ENCODE measurements at places on chromosomes 12 and 14.
A peak's percentile ranks its signal among the peaks of the same experiment; 100 is the strongest.

GRCh38 chr12:22130671-22131070 is 84.7 kb downstream of the CMAS start:
- DNase-seq = no peak

DNA sequence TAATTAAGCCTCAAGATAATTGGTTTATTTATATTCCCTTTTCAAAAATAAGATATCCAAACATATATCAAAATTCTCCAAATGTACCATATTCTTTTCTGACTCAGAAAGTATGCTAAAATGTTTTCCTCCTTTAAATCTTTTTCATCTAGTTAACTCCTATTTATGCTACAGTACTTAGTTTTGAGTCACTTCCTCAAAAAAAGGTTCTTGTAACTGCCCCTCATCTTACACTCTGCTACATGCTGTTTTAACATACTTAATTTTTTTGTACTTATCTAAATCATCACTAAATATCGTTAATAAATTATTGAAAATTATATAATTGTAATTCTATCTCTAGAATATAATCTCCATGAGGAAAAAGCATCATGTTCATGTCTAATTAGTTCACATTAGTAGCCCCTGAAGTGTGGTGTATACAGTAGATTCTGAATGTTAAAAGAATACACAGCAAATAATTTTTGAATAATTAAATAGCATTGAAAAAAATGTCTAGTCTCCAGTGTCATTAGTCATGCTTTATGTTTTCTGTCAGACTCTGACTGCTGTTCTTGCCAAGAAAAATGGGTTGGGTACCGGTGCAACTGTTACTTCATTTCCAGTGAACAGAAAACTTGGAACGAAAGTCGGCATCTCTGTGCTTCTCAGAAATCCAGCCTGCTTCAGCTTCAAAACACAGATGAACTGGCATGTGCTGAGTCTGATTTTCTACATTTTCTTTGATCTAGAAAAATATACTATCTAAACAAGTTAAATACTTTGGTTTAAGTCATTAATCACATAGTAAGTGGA is 3.5 kb downstream of the KLRD1 start:
- DNase-seq = no peak

DNA sequence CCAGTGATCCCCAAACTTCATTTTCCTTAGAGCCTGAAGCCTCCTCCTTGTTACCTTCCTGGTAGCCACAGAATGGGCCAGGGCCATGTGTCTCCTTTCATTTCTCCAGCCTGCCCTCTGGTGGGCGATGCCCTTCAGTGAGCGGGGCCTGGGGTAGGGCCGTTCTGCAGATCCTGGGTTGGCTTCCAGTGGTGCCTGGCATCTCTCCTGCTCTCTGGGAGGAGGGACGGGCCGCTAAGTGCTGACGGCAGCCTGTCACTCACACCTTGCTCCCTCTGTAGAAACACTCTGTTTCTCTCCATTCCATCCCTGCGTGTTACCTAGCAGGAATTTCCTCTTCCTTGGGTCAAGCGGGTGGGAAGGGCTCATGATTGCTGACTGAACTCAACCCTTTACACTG is 232.1 kb downstream of the CACNA1C start:
- DNase-seq = peak; percentile 55

GRCh38 chr14:101320396-101320795 is 240.9 kb upstream of the DIO3 start:
- no peak for DNase-seq

DNA sequence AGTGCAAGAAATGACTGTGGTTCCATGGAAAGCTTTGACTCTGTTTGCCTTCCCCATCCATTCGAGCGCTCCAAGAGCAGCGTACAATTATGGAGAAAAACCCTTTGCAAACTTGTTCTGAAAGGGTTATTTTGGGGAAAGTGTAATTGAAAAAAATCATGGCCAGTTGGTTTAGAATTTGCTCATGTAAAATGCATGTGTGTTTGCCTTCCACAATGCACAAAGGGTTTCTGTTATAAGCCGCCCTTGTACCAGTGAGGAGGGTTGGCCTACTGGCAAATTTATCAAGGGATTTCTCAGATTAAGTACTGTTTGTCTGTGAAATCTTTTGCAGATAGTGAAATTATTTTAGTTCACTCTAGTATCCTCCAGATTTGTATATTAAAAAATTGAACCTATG is 62.7 kb upstream of the PELI2 start:
- no peak for DNase-seq

GRCh38 chr14:58898655-58899316 is 261.0 kb downstream of the DACT1 start:
- no peak for DNase-seq

DNA sequence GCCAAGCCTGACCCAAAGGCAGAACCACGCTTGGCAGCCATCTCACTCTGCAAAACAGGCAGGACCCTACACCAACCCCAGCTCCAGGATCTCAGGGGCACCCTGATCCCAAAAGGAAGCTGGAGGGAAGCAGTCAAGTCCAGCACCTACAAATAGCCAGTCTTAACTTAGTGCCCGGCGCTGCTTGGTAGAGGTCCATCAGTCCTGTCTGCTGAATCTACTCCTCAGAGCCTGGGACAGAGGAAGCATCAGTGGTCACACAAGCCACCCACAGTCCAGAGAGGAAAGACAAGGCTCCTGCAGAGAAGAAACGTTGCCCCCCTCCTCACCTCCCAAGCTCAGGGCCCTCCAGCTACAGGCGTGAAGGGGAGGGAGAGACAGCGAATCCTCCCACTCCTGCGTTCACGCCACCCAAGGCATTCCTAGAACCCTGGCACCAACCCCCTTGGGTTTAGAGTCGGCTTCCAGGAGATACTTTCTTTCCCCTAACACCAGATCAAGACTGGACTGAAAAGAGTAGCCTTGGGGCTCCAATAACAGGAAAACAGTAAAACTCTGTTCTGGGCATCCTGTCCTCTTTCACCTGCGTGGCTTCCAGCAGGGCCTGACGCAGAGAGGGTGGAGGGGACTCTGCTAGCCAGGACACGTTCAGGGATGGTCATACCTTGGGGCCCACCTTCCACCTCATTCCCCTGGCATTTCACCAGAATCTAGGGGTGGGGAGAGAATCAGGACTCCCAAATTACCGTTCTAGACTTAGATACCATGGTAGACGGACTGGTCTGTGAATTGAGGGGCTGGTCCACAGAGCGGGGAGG is 1.2 kb downstream of the PXN start:
- DNase-seq = no peak

GRCh38 chr14:63299351-63300110 is 19.2 kb downstream of the GPHB5 start:
- DNase-seq = no peak

GRCh38 chr12:91576432-91576831 is 393.8 kb upstream of the DCN start:
- no peak for DNase-seq

- no peak for DNase-seq
Observed at GRCh38 chr12:30067146-30067545, 283.4 kb upstream of the TMTC1 start.

- no peak for DNase-seq
Observed at GRCh38 chr14:103112400-103113243, 10.6 kb upstream of the TNFAIP2 start.

GRCh38 chr12:3134526-3135135 is 57.5 kb downstream of the TSPAN9 start:
- DNase-seq = no peak

DNA sequence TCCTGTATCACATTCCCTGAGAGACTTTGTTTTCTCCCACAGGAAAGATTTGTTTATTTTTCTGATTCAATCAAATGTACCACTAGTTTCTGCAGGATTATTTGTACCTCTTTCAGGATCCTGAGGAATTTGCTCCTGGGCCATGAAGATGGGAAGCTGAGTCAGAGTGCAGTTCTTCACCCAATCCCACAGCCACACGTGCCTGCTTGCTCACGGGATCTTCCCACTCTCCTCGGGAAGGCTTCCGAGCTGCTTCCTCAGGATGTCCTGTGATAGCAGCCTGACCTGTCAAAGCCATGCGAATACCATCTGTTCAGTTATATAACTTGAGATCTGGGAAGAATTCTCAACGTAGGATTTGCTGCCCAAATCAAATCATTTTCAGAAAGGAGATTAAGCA is 41.8 kb upstream of the HIF1A start:
- DNase-seq = no peak

DNA sequence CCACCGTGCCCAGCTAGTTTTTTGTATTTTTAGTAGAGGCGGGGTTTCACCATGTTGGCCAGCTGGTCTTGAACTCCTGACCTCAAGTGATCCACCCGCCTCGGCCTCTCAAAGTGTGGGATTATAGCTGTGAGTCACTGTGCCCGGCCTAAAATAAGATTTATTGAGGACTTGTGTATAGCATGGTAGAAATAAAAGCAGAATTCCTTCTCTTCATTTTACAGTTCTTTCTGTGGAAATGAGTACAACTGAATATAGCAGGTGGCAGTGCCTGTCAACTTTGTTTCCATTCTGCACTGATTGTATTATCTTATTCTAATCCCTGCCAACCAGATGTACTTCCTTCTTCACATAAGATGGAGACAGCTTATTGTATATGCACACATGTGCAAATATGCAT is 41.0 kb downstream of the DIP2B start:
- DNase-seq = no peak

GRCh38 chr12:58961906-58962305 is 41.6 kb upstream of the LRIG3 start:
- no peak for DNase-seq

DNA sequence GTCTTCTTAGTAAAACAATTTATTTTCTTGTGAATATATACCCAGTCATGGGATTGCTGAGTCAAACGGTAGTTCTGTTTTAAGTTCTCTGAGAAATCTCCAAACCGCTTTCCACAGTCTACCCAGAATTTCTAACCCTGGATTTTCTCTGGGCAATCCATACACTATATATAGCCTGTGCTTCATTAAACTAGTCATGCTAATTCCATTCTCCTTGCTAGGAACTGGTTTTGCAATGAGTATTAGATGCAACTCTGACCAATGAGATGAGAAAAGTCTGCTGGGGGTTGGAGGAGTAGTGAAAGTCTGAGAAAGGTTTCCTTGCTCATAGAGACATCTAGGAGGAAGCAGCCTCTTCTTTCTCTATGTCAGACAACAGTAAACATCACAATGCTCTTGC is 196.1 kb upstream of the CDKN3 start:
- no peak for DNase-seq

DNA sequence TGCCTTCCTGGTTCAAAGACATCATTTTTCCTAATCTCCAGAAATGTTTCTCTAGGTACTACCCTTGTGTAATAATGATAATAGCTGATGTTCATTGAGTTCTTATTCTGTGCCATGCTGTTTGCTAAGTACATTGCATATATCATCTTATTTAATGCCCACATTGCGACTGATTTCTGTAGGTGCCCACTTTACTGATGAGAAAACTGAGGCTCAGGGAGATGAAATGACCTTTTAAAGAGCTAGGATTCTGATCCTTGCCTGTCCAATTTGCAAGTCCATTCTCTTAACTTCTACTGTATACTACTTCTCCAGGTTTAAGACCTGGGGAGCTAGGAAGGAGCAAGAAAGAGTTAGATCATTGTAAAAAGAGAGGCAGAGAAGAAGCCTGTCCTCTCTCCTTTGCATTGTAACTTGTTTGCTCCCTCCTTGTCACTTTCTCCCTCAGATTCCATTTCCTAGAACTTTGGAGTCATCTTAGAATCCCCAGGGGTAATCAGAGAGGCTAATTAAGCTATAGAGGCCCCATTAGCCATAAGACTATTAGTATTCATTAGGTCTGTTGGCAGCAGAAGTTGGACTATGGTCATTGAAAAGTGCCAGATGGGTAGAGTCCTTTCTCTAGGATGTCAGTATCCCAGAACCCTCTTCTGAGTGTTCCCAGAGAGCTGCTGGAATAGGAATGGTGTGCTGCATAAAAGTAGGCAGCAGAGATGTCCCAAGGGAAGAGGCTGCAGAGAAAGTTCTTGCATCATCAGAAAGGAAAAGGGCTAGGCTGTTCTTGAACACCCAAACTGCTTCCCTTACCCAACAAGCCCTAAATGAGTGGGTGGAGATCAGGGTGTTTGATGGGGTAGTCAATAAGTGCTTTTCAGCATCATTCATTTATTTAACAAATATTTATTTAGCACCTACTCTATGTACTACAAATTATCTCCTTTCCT is 3.1 kb downstream of the DGKA start:
- no peak for DNase-seq

GRCh38 chr14:28777471-28778137 is 11.0 kb downstream of the FOXG1 start:
- DNase-seq = no peak

- no peak for DNase-seq
Observed at GRCh38 chr12:28021704-28022103, 49.2 kb upstream of the PTHLH start.

- peak; percentile 12 for DNase-seq
Observed at GRCh38 chr12:6828781-6829535, 751 bp downstream of the P3H3 start.

DNA sequence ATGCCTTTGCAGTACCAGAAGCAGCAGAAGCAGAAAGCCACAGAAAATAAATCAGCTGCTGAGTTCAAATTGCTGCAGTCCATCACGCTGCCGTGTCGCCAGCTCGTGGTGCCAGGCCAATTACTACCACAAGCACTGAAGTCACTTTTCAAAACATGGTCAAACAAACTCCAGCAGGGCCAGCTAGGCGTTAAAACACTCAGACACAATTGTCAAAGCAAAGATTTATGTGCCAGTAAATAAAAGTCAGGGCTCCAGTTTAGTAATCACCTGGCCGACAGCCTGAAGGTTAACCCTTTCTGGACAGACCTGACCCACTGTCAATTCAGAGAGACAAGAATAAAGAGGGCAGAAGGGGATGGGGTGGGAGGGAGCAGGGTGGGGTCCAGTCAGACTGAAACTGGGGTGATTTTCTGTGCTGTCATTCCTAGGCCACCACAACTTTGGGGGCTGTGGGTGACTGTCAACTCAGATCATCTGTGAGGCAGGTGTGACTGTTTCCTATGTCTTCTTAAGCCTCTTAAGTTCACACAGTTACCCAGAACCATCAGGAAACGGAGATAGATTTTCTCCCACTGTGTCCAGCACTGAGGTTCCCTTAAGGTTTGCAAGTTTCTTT is 109.8 kb upstream of the FUT8 start:
- DNase-seq = no peak

DNA sequence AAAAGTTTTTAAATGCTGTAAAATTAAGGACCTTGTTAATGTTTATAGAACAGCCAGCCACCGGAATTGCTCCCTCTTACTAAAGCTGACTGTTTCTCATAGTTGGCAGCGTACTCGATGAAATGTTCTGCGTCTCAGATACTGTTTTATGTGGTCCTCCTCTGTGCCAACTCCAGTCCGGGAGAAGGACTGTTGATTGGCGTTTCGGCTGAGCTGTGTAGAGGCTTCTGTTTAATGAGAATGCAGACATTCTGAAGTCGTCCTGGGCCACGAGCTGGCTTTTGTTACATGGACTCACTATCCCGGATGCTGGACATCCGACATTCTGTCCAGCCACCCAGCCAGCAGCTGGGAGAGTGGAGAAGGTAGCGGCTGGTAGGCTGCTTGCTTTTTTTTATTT is 75.4 kb downstream of the WDR20 start:
- DNase-seq = no peak

GRCh38 chr12:80282761-80283160 is 161.3 kb upstream of the PTPRQ start:
- DNase-seq = no peak

Data from CD14-positive monocyte (primary cell).